Chondrocyte (in vitro differentiated cells): ENCODE measurements at places on chromosomes 5 and 9. TPM values are rescaled to one million over a fixed set of nuclear protein-coding genes. Genes with fewer than 3 reads are reported as not detected.
A peak's percentile ranks its signal among the peaks of the same experiment; 100 is the strongest.

DNA sequence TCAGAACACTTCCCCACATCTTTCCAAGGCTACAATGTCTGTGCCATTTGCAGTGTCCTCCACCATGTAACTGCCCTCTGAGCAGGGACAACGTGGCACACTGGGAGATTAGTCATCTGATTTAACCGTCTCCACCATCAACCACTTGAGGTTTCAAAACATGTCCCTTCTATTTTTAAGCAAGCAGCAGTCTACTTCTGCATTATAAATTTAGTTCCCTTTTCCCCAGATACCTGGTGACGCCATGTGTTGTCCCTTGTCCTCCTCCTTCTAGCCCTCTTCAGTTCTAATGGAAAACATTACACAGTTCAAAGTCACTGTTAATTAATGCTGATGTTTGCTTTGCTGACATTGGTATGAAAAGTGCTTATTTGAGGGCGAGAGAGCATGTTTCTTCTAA, 52.8 kb downstream of the ATP10B start:
- no peak for DNase-seq
- no peaks in the 10 kb centered on the region for H3K27me3 ChIP-seq
- H3K4me1 ChIP-seq: no peaks in the 10 kb centered on the region
- H3K27ac ChIP-seq: no peak overlapping the region
- no peak overlapping the region for H3K4me3 ChIP-seq

DNA sequence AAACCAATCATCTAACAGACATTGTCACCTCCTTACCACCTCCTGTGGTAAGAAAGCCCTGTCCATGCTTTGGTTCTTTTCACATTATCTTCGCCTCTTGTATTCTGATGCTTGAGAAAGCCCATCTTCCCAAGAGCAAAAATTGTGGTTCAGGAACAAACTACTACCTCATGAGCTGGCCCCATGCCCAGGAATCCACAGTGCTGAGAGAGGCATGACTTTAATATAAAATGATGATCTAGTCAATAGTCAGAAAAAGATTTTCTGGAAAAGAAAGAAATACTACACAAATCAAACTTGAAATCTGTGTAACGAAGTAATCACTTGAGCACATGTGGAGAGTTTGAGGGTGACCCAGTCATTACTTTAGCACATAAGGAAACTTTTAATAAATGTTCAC, 94.7 kb downstream of the FGF10 start:
- peaks cover 2% of the 10 kb centered on the region for H3K27me3 ChIP-seq
- no peaks in the 10 kb centered on the region for H3K36me3 ChIP-seq
- no peak overlapping the region for H3K4me3 ChIP-seq
- DNase-seq: no peak
- no peak overlapping the region for H3K27ac ChIP-seq

- no peaks in the 10 kb centered on the region for H3K27me3 ChIP-seq
- H3K4me3 ChIP-seq: no peak overlapping the region
- no peak overlapping the region for H3K27ac ChIP-seq
- H3K36me3 ChIP-seq: no peaks in the 10 kb centered on the region
- DNase-seq: no peak
- H3K4me1 ChIP-seq: no peaks in the 10 kb centered on the region
Observed at GRCh38 chr5:35870605-35871004, 13.9 kb downstream of the IL7R start.

Gene AGXT2
- not detected in 3 replicates for total RNA-seq

DNA sequence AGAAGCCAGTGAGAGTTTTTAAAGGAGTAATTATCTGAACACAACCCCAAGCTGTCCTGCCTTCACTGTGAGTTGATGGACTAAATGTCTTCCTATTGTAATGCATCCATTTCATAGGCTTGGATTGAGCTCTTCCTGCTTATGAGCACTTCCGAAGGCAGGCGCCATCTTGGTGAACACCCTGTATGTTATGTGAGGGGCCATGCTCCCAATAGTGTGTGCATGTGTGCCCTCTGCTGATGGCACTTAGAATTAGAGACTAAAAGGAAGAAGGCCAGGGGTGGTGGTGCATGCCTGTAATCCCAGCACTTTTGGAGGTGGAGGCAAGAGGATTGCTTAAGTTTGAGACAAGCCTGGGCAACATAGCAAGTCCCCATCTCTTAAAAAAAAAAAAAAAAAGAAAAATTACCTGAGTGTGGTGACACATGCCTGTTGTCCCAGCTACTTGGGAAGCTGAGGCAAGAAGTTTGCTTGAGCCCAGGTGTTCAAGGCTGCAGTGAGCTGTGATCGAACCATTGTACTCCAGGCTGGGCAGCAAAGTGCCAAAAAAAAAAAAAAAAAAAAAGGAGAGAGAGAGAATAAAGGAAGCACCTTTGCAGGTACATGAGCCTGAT, 65.0 kb downstream of the C9orf152 start:
- H3K27ac ChIP-seq: peak overlapping the region; percentile 81
- DNase-seq: no peak
- peaks cover 26% of the 10 kb centered on the region for H3K36me3 ChIP-seq

Gene DNAH5
- total RNA-seq: 0.46 to 0.77 TPM (median 0.50 TPM) in 3 replicates

Gene SV2C
- total RNA-seq: 0.02 TPM in 1 of 3 replicates, not detected in the others
